Activated CD4-positive, alpha-beta memory T cell treated with anti-CD3 and anti-CD28 coated beads, Interleukin-2, amount 10 ng/mL, durations not matched to agents 7 days and 5 days (primary cell): ENCODE measurements at places on chromosomes 5 and 9. TPM values are rescaled to one million over a fixed set of nuclear protein-coding genes. Genes with fewer than 3 reads are reported as not detected.

GRCh38 chr9:134367791-134368490 lies 41.7 kb downstream of the RXRA start:
- no peak for DNase-seq

Gene LPAR1
- total RNA-seq, result not detected

DNA sequence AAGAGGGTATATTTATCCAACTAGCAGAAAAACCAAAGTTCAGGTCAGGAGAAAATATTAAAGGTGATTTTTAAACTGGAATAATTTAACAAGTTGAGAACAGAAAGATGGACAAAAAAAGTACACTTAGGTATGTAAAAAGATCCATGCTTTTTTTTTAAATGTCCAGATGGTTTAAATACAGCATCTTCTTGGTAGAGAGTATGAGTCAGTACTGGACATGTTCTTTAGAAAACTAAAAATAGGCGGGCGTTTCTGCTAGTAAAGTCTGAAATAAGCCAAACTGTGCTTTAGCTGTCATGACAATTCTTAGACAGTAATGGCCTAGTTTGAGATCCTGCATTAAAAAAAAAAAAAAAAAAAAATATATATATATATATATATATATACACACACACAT lies 255.9 kb upstream of the ST8SIA4 start:
- no peak for DNase-seq

DNA sequence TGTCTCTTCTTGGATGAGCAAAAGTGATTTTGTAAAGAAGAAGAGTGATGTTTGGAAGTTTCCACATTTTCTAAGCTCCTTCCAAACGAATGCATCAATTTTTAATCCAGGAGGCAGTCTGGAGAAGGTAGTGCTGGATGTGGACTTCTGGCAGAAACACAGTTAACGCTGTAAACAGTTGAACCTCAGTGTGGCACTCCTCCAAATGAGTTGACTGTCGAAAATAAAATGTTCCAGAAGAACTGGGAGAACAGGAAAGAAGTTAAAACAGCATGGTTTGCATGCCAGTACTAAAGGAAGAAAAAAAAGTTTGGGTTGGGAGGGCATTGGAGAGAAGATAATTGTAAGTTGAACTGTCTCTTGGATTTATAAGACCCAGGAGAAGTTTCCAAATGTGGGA lies 6.5 kb downstream of the ZNF462 start:
- DNase-seq, result no peak

DNA sequence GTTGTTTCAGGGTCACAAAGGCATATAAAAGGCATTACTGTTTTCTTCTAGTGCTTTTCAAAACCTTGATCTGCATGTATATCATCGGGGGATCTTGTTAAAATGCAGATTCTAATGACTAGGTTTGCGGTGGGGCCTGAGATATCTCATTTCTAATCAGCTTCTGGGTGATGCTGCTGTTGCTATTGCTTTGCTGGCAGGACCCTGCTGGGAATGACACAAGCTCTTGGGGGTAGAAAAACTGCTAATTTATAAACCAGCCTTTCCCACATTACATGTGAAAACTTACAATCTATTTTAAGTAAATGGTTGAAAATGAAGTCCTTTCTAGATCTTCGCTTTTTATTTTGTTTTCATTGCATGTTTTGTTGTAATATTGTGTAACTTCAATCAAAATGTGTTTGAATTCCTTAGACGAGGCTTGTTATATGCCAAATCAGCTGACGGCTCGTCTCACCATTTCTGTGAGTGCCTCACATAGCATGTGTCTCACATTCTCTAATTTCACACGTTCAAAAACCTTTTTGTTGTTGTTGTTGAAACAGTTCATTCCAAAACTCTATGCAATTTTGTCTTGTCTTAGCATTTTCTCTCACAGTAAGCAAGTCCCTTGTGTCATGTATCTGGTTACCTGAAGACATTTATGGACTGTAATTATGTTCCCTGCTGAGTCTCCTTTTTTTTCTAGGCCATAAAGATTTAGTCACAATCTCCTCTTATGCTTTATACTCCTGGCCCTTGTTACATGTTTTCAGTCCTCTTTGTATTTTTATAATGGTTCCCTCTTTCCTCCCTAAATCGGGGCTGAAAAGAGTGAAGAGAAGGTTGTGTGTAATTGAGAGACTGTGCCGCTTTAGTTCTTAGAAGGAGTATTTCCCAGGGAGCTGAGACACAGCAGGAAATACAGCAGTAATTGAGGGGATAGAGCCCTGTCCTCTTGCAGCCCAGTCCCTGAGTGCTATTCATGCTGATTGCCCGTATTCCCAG lies 521.0 kb upstream of the SEMA6A start:
- no peak for DNase-seq

- DNase-seq, result no peak
Measured at GRCh38 chr9:82140471-82140870, 151.9 kb downstream of the SPATA31D1 start.

Gene SLC36A3
- not detected for total RNA-seq

DNA sequence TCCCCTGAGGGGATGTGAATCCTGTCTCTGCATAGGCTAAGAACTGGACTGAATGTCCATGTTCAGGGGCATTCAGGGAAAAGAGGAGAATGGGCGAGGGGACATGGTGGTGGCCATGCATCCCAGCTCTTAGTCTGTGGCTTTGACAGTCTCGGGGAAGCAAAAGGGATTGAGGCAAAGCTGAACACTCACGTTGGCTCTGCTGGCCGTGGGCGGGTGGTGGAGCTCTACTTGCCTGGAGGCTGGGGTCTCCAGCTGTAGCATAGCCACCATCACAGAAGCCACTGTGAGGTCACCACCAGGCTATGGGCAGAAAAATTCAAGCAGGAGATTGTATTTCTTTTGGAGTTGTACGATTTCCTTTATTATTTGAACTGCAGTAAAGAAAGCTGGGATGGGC lies 4.1 kb downstream of the GARIN3 start:
- DNase-seq, result no peak

Gene AHRR
- total RNA-seq, result 24.6 TPM

DNA sequence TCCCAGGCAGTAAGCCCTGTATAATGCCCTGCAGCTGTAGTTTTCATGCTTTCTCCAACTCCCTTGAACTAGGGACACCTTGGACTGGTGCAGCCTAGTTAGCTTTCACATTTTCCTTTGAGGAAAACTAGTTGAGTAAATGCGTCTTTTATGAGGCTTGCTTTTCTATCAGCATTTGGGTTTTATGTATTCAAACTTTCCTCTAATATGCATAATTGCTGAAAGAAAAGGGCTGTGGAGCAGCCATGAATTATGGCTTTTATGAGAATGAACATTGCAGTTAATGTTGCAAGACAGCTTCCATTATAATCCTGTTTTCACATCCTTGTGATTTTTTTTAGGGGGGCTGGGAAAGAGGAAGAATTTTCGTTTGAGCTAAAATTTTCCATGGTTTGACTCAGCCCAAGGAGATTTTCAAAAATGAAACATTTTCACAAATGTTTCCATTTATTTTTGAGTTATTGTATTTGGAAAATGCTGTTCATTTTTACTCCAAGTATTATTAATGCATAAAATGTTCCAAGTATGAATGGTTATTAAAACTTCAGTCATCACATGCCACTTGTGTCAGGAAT lies 57.9 kb upstream of the PPP3R2 start:
- DNase-seq, result no peak
